GM12892 (cell line): ENCODE measurements at places on chromosomes 1 and 21.

GRCh38 chr1:98881901-98882300, 122.8 kb downstream of the PLPPR5 start:
- DNase-seq: no peak

DNA sequence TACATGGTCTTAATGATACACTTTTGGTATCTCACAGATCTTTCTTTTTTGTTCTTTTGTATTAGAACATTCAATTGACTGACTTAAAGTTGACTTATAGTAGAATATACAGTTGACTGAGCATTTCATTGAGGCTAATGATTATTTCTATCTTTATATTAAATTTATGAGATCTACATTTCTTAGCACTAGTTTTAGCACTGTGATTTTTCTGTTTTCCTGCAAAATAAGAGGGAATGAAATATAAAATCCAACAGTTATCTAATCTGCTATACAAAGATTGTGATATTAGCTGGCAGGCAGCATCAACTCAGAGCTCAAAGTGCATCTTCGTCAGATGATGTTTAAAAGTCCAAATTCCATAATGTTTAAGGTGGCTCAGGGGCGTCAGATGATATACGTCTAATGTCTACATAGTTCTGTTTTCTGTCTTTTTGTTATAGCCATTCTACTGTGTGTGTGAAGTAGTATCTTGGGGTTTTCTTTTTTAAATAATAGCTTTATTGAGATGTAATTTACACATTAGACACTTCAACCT, 85.4 kb downstream of the ATG4C start:
- no peak for DNase-seq

GRCh38 chr1:154657556-154657955, 49.6 kb upstream of the ADAR start:
- no peak for DNase-seq

- peak; percentile 36 for DNase-seq
Measured at GRCh38 chr1:109113590-109114341, at the start of gene ELAPOR1. TSS of gene ELAPOR1 (plus strand) at chr1:109114115. CDS start at chr1:109114184, 69 bp downstream.

- no peak for DNase-seq
Measured at GRCh38 chr1:9922342-9922741, 12.3 kb upstream of the CTNNBIP1 start.

DNA sequence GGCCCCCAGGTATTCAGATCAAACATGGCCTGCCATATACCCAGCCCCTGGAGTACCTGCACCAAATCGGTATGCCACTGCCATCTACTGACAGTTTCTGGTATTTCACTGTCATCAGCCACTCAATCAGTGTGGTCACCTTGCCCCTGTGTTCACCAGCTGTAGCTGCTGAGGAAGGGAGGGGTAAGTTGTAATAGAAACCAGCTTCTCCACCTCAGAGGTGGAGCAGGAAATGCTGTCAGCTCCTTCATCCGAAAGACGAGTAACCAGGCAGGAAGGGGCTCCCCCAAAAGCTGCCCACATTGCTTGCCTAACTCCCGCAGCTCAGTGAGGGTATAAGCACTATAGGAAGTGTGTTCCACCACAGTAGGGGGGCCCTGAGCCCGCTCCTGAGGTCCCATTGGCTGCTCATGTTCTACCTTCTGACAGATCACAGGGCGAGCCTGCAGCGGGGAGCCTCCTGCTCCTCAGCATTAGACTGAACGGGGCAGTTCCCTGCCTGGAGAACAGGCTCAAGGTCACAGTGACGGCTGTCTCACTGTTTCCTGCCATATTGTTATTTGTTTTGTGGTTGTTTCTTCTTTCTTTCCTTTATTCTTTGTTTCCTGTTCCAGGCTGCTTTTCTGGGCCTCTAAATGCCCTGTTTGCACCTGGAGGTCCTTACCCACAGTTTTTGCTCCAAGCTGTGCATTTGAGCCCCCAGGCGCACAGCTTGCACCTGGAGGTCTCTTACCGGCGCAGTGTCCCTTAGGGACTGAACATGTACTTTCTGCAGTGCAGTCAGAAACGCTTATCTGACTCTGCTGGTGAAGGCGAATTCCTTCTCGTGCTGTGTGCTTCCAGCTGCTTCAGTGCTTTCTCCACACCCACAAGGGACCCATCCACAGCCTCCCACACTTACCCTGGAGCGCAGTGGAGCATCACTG, 1638.3 kb downstream of the MRPL39 start:
- DNase-seq: no peak

DNA sequence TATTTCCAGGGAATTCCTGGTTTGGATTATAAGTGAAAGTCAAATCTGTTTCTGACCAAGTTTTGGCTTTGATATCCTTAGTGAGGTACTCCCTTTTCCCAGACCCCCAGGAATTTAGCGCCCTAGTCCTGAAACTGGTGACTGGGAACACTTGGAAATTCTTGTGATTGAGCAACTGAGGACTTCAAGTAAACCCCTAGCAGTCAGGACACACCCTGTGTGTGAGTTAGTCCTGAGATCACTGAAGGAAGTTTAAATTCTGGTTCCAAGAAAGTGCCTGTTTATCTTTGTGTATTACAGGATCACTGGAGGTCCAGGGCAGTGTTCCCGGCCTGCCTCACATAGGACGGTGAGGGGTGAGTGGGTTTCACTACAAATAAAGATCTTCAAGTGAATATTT, 95.1 kb upstream of the F3 start:
- DNase-seq: no peak

DNA sequence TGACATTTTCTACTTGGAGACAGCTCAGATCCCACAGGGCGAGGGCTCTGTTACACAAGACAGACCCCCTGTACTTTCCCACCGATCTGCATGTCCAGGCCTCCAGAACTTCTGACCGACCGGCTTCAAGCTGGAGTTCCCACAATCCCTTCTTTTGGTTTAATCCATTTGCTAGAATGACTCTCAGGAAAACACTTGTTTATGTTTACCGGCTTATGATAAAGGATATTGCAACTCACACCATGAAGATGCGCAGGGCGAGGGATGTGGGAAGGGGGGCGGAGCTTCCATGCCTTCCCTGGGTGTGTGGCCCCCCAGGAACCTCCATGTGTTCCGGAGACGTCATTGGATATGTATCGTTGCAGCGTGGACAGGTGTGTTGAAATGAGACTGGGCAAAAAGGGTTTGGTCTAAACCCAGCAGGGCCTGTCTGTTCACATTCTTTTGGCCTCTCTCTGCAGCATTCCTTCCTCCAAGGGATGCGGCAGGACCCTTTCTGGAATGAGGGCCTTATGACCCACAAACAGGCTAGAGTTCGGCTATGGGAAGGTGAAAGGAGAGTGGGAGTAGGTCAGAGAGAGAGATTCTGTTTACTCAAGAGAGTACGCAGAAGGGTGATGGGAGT, 7.5 kb upstream of the IGSF5 start:
- no peak for DNase-seq

- no peak for DNase-seq
Measured at GRCh38 chr1:200653022-200653462, 16.7 kb downstream of the DDX59 start.

- DNase-seq: no peak
Measured at GRCh38 chr1:83776913-83777757, 221.8 kb downstream of the TTLL7 start.

DNA sequence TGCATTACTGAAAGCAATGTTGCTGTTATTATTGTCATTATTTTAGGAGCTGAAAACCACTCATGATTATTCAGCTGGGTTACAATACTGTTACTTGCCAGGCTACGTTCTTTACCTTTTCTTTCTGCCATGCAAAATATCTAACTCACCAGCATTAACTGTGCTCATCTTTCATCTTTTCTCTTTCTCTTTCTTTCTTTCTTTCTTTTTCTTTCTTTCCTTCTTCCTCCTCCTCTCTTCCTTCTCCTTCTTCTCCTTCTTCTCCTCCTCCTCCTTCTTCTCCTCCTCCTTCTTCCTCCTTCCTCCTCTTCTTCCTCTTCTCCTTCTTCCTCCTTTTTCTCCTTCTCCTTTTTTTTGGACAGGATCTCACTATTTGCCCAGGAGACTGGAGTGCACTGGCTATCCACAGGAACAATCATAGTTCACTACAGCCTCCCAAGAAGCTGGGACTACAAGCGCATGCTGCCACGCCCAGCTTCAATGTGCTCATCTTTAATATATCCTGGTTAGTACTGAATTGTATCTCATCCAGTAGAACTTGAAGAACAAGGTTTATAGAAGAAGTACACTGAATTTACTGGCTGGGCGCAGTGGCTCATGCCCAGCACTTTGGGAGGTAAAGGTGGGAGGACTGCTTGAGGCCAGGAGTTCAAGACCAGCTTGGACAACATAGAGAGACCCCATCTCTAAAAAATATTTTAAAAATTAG, 6.9 kb upstream of the ZMYM4 start:
- no peak for DNase-seq

- no peak for DNase-seq
Measured at GRCh38 chr1:43979261-43979527, 184 bp downstream of the B4GALT2 start.

GRCh38 chr1:55353707-55354620, 138.8 kb upstream of the USP24 start:
- no peak for DNase-seq

GRCh38 chr1:229248821-229249817, 21.8 kb upstream of the RAB4A start:
- no peak for DNase-seq

DNA sequence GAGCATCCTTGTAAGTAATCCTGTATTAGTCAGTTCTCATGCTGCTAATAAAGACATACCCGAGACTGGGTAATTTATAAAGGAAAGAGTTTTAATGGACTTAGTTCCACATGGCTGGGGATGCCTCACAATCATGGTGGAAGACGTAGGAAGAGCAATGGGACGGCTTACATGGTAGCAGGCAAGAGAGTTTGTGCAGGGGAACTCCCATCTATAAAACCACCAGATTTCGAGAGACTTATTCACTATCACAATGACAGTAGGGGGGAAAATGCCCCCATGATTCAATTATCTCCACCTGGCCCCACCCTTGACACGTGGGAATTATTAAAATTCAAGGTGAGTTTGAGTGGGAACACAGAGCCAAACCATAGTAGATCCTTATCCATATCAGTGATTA, 124.7 kb downstream of the HIVEP3 start:
- no peak for DNase-seq

- no peak for DNase-seq
Measured at GRCh38 chr1:154743526-154744036, 126.5 kb downstream of the KCNN3 start.

- DNase-seq: no peak
Measured at GRCh38 chr1:161872506-161872905, 106.4 kb downstream of the ATF6 start.

- peak; percentile 50 for DNase-seq
Measured at GRCh38 chr21:41068967-41069642, 98.9 kb upstream of the BACE2 start.

- no peak for DNase-seq
Measured at GRCh38 chr1:8955406-8955805, 9.7 kb downstream of the CA6 start.

DNA sequence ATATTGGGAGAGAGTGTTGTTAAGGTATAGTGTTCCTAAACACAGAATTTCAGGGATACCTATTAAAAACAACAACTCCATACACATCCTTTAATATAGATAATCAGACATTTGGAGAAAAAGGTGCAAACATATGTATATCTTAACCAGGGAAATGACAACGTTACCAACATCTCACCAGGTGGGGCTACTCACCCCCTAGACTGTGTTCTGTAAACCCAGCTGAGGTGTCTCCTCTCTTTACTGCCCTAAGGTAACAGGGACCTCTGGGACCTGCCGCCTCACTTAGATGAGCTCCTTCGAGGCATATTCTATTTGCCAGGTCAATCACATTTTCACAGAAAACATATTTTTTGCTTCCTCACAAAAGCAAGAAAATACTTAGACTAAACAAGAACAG, 13.4 kb downstream of the RRAGC start:
- DNase-seq: no peak

DNA sequence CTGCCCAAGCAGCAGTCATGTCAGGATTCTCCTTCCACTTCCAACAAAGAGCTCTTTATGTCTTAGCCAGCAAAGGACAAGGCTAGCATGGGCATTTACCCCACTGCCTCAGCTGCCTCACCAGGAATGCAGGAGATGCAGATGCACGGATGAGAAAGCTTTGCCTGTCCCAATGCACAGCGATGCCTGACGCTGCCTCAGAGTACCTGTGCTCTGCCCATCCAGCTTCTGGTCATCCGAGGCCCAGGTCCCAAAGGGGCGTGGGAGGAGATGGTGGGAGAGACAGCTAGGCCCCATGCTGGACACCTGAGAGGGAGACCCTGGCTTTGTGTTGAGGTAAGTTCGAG, 59.0 kb downstream of the IRF2BP2 start:
- no peak for DNase-seq

DNA sequence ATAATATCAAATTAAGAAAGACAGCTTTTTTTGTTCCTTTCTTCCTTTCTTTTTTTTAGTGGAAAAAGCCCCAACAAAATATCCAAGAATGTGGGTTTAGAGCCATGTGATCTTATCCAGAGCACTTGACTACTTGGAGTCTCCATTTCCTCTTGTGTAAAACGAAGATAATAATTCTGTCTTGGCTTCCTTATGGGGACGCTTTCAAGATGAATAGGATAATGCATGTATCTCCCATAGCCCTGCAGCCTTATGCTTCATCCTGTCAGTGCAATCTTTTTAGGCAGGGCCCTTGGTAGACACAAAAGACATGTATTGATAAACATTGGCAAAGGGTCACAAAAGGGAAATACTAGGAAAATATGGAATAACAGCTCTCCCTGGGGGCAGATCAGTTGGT, 34.8 kb downstream of the ZBTB18 start:
- DNase-seq: no peak

DNA sequence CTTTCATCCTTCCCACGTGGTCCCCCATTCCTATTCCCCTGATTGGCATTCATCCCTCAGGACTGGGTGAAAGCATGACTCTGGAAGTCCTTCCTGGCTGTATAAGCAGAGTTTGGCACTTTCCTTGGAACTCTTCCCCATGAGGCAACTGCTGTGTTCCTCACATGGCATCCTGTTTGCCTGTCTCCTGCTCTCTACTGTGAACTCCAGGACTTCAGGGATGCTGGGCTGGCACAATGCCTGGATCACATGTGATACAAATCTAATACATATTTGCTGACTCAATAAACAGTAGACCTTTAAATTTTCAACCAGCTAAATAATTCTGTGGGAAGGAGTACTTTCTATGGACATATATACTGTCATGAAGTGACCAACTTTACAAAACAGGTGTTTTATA, 46.8 kb upstream of the EDEM3 start:
- no peak for DNase-seq
